ENCODE measurements at places on chromosomes 4 and X.

DNA sequence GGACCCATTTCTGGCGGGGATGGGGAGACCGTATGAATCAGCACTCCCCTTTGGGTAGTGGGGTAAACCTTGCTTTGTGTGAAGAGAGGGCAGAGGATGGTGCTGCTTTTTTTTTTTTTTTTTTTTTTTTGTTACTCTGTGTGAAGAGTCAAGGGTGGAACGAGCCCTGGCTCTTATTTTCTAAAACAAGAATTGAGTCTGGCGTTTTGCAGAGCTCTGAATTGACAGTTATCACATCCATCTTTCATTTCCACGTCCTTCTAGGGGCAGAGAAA is 1.2 kb downstream of the SLAIN2 start:
- DNase-seq, result no peak

DNA sequence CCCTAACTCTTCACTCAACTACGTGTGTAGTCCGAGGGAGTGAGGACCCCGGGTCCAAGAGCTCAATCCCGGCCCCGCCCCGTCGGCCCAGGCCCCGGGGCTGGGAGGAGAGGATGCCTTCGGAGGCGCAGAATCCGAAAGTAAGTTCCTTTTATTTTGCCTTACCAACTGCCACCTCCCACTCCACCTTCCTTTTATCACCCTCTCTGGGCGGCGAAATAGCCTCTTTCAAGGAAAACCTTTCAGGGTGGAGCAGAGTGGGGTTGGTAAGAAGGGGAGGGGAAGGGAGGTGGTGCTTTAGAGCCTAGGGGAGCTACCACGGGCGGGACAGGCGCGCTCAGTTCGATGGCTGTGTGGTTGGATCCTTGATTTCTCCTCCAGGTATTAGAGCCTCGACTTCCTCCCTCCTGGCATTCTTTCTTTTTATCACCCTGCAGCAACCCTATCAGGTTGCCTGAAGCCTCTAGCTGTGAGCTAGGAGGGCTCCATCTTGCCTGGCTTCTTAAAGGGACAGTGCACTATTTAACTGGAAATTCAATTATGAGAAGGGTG is 191.2 kb downstream of the RRAGB start:
- DNase-seq, result peak; percentile 17

GRCh38 chr4:12778191-12778590 is 705.9 kb downstream of the RAB28 start:
- DNase-seq, result no peak

GRCh38 chr4:1767770-1768366 is 25.2 kb upstream of the FGFR3 start:
- peak; percentile 22 for DNase-seq

DNA sequence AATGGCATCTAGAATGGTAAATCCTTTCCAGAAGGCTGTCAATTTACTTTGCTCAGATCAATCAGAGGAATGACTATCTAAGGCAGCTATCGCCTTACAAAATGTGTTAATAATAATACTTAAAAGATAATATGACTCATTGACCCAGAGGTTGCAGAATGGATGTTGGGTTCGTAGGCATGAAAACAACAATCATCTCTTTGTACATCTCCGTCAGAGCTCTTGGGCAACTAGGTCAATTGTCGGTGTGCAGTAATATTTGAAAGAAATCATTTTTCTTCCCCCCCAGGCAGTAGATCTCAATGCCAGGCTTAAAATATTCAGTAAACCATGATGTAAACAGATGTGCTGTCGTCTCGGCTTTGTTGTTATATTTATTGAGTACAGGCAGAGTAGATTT is 165.1 kb downstream of the CAMK2D start:
- DNase-seq, result no peak

DNA sequence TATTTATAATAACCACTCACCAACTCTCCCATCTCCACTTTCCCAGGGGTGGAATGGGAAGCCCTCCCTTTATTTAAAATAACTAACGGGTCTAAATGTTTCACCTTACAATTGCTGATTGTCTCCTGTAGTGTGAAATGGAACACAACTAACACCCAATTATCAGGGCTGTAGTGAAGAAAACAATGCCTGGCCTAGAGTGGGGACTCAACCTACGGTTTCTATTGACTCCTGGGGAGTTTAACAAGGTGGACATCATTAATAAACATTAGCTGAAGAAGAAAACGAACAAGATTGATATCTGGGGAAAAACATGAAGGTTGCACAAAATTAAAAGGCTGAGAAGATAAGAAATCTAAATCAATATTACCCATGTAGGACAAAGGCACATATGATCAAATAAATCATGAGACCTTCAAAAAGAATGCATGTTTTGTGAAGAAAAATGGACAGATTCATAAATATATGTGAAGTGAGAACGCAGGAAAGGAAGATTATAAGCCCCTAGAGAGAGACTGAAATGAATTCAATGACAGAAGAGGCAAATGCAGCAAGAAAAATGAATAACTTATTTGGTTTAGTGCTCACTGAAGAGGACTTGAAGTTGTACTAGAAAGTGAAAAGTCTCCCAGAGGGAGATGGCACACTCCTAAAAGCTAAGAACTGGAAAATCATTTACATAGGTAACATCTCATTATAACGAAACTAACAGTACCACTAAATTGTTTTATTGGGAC is 593.0 kb upstream of the AADAT start:
- DNase-seq, result no peak

DNA sequence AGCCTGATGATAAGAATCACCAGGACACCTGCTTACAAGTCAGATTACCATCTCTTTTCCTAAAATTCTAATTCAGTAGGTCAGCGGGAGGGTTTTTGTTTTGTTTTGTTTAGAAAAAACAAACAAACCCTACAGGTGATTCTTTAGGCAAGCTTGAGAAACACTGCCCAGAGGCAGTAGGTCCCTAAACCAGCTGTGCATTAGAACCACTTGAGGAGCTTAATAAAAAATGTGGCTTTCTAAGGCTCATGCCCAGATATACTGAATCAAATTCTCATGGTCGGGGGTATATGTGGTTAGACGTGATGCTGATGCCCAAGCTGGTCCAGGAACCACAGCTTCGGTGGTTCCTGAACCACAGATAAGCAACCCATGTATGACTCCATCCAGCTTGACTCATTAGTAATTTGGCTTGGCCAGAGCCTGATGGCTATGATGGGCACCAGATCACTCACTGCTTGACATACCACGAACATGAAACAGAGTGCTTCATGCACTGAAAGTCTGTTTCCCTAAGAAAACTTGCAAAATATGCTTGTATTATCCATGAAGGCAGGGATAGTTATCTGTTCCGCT is 338.1 kb upstream of the F9 start:
- DNase-seq, result no peak

GRCh38 chrX:82648062-82648461 is 860.0 kb upstream of the POU3F4 start:
- DNase-seq, result no peak

- DNase-seq, result no peak
Measured at GRCh38 chr4:850323-850945, 24.5 kb upstream of the CPLX1 start.

DNA sequence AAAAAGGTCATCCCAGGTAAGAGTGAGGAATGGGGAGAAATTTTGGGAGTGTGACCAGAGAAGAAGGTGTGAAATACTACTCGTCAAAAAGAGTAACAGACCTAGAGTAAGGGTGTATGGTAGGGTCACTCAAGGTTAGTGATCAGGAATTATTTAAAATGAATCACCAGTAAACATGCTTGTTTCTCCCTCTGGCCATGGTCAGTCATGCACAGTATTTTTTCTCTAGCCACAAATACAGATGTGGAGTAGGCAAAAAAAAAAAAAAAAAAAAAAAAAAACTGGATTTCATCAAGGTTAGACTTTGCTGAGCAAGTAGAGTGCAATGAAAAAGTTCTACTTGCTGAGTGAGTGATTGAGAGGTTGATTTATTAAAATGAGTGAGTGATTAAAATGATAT is 34.2 kb upstream of the SLIT2 start:
- DNase-seq, result no peak

DNA sequence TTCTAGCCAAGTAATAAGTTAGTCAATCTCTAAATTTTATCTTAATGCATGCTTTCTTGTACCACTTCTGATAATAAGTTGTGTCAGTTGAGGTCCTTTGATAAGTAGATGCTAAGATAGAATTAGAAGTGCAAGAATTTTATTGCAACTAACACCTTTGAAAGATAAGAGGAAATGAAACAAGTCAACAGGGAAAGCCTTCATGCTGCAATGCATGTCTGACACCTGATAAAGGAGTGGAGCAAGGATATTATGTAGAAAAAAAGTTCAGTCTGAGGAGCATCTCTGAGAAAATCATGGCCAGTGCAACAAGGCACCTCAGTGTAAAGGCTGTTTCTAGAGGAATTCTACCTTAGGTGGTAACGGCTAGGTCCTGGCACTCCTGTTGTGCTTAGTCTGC is 210.7 kb upstream of the PPP1R2C start:
- no peak for DNase-seq

DNA sequence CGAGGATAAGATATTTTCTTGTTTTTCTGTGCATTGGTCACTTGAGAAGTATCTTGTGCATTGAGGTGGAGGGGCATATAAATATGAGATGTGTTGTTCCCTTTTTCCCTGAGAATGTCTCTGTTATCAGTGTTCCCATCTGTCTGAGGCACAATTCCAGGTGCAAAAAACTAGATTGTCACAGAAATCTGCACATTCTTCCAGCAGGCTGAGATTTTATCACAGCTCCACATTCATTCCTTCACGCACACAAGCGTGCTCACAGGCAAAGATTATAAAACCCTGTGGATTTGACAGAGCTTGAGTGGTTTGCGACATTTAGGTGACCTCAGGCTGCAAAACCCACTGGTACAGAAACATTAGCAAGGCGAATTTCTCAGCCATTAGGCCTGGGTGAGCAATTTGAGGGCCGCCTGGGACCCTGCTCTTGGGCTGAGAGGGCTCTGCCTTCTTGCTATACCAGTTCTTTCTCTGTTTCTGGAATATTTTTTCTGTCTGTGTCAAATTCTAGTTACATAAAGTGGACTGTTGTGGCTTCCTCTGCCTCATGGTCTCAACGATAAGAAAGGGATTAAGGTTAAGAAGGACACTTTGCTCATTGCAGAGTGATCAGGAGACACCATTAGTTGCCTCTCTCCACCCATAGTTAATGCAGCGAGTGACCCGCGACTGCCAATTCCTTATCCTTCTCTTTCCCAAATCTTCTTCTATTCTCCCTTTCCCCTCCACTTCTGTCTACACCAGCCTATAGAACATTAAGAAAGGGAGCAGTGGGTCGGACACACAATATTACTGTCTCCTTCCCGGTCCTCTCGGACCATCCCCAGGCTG is 86.7 kb upstream of the C1QTNF7 start:
- DNase-seq, result no peak

GRCh38 chr4:10761903-10762302 is 77.3 kb upstream of the CLNK start:
- no peak for DNase-seq

- no peak for DNase-seq
Measured at GRCh38 chr4:181858741-181859140, 384.5 kb upstream of the TENM3 start.

GRCh38 chr4:166422475-166422874 is 549.4 kb downstream of the TLL1 start:
- DNase-seq, result no peak

DNA sequence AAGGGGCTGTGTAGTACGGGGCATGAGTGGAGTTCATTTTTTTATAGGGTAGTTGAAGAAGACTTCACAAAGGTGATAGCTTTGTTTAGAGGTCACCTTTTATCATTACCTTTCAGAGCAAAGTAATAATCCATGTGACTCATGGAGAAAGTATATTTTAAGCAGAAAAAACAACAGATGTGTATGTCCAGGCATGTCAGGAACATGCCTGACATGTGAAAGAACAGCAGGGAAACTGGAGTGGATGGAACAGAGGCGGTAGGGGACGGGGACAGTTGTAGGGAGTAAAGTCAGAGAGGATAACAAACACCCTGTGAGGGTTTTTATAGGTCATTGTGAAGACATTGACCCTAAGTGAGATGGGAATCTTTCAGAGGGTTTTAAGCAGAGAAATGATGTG is 107.6 kb downstream of the USP9X start:
- DNase-seq, result no peak

GRCh38 chrX:353566-354535 is 32.9 kb downstream of the PPP2R3B start:
- no peak for DNase-seq

DNA sequence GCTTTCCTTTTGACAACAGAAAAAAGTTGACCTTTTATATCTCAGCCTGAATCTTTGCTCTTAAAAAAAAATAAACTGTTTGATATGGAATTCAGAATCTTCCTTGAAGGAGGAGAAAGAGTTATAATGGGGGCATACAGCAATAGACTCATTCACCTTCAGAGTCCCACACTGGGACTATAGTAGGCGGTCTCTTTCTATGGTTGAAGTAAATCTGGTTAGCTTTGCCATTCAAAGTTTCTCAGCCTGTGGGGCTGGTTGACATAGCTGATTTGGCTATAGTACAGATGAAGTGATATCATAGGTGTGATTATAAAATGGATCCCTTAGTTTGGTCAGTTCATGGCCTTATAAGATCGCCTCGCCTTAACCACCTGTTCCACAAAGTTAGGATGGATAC is 156.2 kb downstream of the SH2D1A start:
- DNase-seq, result no peak

DNA sequence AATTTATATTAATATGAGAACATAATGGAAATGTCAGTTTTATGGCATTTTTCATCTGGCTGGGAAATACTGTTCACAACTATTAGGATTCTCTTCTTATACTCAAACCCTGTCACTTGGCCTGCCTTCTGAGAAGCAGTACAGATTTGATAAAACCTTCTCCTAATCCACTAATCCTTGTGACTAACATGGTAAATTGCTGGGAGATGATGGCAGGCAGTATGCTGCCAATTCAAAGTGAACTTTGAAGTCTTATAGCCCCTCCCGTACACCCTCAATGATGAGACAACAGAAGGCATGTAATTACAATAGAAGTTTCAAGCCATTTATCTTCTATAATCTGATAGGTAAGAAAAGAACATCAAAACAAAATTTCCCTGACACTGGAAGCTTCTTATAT is 36.9 kb downstream of the PAQR3 start:
- no peak for DNase-seq

GRCh38 chr4:1232661-1233621 is 16.0 kb downstream of the CTBP1 start:
- DNase-seq, result no peak

- DNase-seq, result no peak
Measured at GRCh38 chr4:36207367-36207766, 36.9 kb downstream of the ARAP2 start.

DNA sequence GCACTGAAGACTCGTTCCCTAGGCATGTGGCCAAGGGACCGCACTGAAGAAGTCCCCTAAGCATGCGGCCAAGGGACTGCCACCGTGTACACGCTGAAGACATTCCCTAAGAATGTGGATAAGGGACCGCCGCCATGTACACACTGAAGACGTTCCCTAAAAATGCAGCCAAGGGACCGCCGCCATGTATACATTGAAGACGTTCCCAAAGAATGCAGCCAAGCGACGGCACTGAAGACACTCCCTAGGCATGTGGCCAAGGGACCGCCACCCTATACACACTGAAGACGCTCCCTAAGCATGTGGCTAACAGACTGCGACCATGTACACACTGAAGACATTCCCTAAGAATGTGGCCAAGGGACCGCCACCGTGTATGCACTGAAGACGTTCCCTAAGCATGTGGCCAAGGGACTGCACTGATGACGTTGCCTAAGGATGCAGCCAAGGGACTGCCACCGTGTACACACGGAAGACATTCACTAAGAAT is 31.5 kb downstream of the DHRSX start:
- DNase-seq, result no peak

- DNase-seq, result no peak
Measured at GRCh38 chrX:2513121-2513664, 12.4 kb upstream of the DHRSX start.

- DNase-seq, result no peak
Measured at GRCh38 chr4:135319685-135320084, 1118.1 kb upstream of the PABPC4L start.

GRCh38 chr4:76470532-76470931 is 35.5 kb downstream of the SHROOM3 start:
- no peak for DNase-seq

Measured in LoVo (cell line).